ENCODE measurements at places on chromosomes 5 and 9. TPM values are rescaled to one million over a fixed set of nuclear protein-coding genes. Genes with fewer than 3 reads are reported as not detected.
A peak's percentile ranks its signal among the peaks of the same experiment; 100 is the strongest.

DNA sequence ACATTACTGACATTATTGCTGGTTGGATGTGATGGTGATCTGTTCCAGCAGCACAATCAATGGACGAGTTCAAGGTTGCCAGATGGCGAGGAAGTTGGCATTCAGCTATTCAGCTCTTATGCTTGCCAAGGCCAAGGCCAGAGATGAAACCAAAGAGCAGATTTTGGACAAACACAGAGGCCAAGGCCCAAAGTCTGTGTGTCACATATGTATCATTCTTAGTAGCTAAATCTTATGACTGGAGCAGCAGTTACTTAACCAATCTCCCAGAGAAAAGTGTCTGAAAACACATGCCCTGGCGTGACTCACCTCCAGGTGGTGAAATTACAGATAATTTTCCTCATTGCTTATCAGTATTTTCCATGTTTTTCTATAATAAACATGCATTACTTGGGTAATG is 189.0 kb upstream of the EGFLAM start:
- peak; percentile 3 for DNase-seq

GRCh38 chr9:131885144-131885609 is 145.3 kb upstream of the RAPGEF1 start:
- no peak for DNase-seq

The SHLD3 gene
- 2.3 TPM for polyA plus RNA-seq

DNA sequence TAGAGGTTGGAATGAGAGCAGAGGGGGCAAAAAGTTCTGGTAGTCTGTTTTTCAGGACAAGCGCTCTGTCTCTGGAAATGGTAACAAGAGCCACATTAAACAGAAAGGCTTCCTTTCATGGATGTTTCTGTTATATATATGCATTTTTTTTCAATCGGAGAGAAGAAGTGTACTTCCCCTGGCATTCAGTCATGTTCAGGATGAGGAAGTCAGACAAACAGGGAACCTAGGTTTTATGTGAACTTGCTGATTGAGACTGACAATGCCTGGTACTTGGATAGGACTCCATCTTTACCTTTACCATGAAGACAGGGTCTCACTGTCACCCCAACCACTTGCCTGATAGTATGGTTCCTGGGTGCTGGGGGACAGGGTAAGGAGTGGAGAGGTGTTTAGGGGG is 30.1 kb upstream of the ZBED3 start:
- no peak for DNase-seq

GRCh38 chr5:154243736-154244135 is 53.2 kb downstream of the GALNT10 start:
- peak; percentile 13 for DNase-seq

The SPINK1 gene
- not detected for polyA plus RNA-seq

The IGIP gene
- polyA plus RNA-seq, result 3.4 TPM

- peak; percentile 63 for DNase-seq
Measured at GRCh38 chr5:80254767-80255430, 949 bp downstream of the SERINC5 start.

All from GM23248 (cell line).